WTC11 (cell line): ENCODE measurements at places on chromosomes 4 and X.

- DNase-seq = no peak
Measured at GRCh38 chrX:151695583-151696340, 504 bp downstream of the PRRG3 start.

DNA sequence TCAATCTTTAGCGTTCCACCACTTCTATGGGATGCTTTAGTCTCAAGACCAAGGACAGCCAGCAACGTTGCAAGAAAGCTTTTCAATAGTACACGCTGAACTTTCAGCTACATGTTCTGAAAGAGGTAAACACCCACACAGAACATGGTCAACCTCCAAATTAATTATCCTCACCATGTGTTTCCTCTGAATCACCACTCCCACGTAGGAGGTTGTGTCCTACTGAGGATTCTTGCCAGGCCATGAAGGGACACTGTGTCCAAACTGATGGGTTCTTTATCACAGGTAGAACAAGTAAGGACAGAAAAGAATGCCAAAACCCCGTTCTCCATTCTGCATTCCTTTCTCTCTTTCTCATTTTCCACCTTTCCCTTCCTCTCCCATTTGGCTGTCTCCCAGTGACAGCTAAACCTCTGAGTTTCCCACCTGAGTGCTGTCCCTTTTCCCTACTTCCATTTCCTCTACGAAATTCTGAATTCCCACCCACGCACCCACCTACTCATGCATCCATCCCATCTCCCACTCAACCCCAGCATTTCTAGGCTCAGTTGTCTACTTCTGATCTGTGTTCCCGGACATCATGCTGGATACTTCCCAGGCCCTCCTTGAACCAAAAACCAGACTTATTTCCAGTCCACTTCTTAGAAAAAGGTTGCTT is 29.0 kb upstream of the GPM6B start:
- DNase-seq = no peak

DNA sequence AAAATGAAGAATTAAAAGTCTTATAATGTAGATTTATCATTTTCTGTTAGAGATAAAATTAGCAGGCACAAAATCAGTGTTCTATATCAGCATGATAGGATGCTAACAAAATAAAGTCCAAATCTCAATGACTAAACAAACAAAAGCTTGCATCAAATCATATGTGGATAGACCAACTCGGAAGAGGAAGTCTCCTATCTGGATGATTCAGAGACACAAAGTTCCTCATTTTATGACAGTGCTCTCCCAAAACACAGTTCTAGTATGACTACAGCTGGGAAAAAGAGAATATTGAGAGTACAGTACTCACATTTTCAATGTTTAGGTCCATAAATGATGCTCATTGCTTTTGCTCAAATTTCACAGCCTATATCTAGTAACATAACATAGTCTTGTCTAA is 376.1 kb upstream of the CTSO start:
- no peak for DNase-seq

GRCh38 chr4:6747294-6748051 is 31.5 kb downstream of the BLOC1S4 start:
- DNase-seq = no peak

DNA sequence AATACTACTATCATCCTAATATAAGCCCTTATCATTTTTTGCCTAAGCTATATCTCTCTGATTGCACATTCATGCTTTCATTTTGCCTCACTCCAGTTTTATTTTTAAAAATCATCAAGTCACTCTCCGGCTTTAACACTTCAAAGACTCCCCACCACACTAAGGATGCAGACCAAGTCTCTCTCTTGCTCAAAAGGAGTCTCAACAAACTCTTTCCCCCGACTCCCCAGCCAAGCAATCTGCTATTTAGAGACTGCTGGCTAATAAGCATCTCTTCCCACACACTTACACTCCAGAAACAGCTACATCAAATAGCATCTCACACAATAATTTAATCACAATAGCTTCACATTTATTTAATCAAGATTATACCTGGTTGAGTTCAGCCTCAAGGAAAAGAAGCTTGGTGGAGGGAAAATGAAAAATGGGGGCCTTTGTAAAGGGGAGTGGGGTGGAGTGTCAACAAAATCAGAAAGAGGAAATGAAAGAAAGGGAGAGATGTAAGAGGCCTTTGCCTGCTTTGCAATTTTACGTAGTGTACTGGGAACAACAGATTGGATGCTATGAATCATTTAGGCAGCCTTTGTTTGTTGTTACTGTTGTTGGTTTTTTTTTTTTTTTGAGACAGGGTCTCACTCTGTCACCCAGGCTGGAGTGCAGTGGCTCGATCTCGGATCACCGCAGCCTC is 104.1 kb upstream of the MCF2 start:
- DNase-seq = no peak
